ENCODE measurements at places on chromosomes 1 and 21.

DNA sequence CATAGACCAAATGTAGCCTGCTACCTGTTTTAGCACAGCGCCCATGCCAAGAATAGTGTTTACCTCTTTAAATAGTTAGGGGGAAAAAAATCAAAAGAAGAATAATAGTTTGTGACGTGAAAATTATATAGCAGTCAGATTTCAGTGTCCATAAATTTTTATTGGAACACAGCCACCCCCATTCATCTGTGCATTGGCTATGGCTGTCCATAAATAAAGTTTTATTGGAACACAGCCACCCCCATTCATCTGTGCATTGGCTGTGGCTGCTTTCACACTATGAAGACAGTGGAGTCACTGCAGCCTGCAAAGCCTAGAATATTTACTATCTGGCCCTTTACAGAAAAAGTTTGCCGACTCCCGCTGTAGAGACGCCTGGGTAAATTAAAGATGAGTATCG, 20.9 kb downstream of the EPHX1 start:
- DNase-seq = no peak

DNA sequence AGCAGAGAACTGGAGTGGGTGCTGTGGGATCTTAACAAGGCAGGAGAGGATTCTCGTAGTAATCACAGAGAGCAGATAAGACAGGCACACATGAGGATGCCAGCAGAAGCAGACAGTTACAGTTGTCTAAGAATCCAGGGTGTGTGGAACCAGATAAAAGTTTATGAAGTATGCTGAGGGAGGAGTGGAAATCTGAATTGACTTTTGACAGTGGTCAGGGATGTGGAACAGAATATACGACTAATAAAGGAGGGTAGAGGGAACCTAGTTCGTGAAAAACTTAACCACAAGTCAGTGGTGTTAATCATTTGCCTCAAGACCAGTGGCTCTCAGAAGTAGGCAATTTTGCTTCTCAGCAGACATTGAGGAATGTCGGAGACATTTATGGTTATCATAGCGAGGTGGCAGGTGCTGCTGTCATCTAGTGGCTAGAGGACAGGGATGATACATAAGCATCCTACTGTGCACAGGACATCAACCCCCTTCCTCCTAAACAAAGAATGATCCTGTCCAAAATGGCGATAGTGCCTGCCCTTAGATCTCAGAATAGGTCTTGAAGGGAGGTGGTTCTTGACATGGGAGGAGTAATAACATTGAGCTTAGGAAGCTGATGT, 3.0 kb downstream of the LRRC8D start:
- no peak for DNase-seq

DNA sequence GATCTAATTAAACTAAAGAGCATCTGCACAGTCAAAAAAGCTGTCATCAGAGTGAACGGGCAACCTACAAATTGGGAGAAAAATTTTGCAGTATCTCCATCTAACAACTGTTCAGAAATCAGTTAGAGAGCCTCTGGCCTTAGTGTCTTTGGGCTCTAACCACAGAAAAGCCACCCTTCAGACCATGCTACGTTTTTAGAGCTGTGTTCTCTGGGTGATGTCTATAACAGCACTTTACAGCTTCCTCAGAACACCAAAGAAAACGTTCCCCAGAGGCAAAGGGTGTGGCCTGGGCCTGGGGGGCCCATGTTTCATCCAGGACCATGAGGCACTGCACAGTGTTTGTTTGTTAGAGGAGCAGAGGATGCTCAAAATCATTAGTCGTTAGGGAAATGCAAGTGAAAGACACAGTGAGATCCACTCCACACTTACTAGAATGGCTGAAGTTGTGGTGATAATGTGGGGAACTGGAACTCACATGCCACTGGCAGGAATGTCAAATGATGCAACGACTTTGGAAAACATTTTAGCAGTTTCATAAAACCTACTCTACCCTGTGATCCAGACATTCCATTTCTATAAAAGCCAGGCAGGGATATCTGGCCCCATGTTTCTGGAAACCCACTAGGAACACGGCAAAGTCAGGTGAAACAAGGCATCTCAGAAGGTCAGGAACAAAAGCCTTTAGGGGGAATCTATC, 250.4 kb upstream of the HOOK1 start:
- DNase-seq = no peak

DNA sequence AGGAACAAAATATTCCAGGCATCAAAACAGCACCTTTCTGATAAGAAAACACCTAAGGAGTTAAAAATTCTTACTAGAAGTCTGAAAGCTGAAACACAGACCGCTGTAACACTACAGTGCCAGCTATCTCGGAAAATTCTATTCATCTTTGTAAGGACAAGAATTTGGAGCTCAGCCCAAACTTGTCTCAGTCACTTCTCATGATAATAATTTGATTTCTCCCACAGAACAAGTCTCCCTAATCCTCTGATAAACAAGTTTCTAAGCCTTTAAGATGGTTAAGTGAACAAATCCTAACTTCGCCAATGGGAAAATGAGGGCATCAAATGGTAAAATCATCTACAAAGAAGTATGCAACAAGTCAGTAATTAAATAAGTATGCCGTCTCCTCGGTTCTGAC, 59.9 kb downstream of the SIPA1L2 start:
- DNase-seq = no peak

- DNase-seq = no peak
These were observed 20.9 kb upstream of the CDCP2 start for GRCh38 chr1:54173681-54174080.

DNA sequence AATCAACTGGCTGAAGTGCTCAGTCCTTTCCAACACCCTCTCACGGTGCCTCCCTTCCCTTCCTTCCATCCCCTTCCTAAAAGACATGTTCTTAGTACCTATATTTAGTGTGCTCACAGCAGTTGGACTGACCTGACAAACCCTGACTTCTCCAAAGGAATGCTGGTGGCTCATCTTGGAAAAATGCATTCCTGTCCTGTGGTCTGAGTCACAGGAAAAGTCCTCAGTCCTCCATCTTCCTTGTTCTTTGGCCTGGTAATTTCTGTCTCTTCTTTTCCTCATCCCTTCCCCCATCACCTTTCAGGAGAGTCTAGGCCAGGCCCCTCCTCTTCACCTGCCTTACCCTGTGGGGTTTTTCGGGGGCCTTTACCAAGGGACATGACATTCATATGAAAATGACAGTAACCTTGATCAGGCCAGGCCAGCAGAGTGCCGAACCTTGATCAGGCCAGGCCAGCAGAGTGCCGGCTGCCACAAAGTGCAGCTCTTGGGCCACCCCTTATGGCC, 7.2 kb downstream of the ATP1B1 start:
- no peak for DNase-seq

Data from activated CD4-positive, alpha-beta memory T cell treated with anti-CD3 and anti-CD28 coated beads, Interleukin-2, amount 10 ng/mL, durations not matched to agents 7 days and 5 days (primary cell).